ENCODE measurements at places on chromosomes 5 and 9. TPM values are rescaled to one million over a fixed set of nuclear protein-coding genes. Genes with fewer than 3 reads are reported as not detected.

Gene PCDHA6
- 0.02 TPM for polyA plus RNA-seq

Gene F2RL2
- polyA plus RNA-seq: 1.3 TPM

Gene GLDC
- 26.7 TPM for polyA plus RNA-seq

Gene FBXL7
- 0.24 TPM for polyA plus RNA-seq

GRCh38 chr9:111955048-111955447, 58.4 kb downstream of the UGCG start:
- no peaks in the 10 kb centered on the region for H3K36me3 ChIP-seq
- H3K27me3 ChIP-seq: no peaks in the 10 kb centered on the region
- no peak overlapping the region for H3K4me3 ChIP-seq
- DNase-seq: no peak
- H3K27ac ChIP-seq: no peak overlapping the region

GRCh38 chr9:114722081-114722621, 40.2 kb upstream of the TEX48 start:
- no peaks in the 10 kb centered on the region for H3K4me1 ChIP-seq
- DNase-seq: no peak
- H3K36me3 ChIP-seq: no peaks in the 10 kb centered on the region
- H3K27ac ChIP-seq: no peak overlapping the region

DNA sequence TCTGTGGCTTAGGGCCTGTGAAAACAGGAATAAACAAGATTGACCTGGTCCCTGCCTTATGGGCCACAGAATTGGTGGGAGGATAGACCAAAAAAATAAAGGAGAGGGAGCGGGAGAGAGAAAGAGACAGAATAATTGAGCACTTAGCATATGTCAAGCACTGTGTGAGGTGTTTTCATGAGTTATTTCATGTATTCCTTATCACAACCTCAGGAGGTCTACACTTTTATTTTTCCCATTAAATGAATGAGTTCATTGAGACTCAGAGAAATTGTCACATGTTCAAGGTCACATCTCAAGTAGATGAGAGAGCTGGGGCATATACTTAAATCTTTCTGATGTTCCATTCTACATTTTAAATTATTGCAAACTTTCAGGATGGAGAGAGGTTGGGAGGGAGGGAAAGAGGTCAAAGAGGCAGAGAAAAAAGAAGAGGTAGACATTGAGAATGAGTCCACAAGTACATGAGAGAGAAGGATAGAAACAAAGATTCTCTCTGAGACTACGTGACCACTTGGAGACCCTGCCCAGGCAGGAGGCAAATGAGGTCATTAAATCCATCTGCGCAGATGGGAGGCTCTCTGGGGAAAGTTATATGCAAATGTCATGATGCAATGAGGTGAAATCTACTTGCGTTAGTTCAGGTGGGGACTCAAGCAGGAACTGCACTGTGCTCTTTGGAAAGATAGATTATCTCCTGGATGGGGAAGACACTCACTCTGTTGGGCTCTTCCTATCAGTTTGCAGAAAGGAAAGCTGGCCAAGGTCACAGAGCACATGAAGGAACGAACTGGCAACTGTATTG, 241.5 kb downstream of the PAPPA start:
- H3K27ac ChIP-seq: no peak overlapping the region
- no peaks in the 10 kb centered on the region for H3K27me3 ChIP-seq
- H3K4me3 ChIP-seq: no peak overlapping the region
- H3K36me3 ChIP-seq: no peaks in the 10 kb centered on the region
- DNase-seq: no peak

DNA sequence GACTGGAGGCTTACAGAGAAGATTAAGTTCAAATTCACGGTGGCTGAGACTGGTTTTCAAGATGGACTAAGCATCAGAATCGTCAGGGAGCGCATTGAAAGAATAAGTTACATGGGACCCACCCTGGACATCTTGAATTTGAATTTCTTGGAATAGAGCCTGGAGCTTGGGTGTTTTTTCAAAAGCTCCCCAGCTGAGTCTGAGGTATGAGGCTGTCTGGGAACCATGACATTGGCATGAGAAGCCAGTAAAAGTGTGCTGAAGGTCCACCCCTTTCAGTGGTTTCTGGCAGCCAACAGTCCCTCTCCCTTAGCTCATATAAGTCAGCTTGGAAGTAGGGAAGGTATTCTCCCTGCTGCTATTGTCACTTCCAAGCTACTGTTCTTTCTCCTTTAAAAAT, 97.8 kb downstream of the MAST4 start:
- H3K4me3 ChIP-seq: no peak overlapping the region
- H3K27me3 ChIP-seq: no peaks in the 10 kb centered on the region
- H3K36me3 ChIP-seq: no peaks in the 10 kb centered on the region

DNA sequence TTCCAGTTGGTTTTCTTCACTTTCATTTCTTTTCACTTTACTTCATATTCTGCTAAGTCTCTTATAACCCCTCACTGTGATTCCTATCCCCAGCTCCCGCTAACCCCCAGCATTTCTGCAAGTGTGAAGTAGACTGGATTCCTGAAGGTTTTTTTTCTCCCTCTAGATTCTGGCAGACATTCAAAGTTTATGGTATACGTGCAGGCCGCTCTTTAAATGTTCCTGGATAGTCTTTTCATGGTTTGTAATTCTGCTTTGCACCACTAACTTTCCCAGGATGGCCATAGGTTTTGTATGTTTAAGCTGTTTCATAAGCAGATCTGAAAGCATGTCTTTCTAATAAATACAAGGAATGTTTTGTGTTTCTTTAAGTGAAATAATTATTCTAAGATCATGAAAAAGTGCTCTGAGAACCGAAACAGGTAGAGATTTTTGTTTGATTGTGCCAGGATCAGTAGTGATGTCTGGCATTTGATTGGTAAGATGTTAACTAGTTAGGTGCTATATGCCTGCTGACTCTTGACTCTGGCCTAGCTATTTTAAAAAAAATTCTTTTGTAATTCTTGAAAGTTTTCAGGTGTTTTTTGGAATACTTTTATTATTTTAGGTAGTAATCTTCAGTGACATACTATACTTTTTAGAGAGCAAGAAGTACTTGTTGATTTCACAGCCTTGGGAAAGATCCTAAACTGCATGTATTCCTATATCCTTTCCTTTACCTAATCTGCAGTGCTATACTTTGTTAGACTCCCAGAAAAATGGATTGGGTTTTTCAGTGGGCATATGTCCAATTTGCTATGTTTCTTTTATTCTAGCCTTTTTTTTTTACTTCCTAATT, 29.7 kb downstream of the CNOT6 start:
- no peaks in the 10 kb centered on the region for H3K4me1 ChIP-seq
- DNase-seq: no peak
- no peak overlapping the region for H3K27ac ChIP-seq
- H3K4me3 ChIP-seq: no peak overlapping the region

DNA sequence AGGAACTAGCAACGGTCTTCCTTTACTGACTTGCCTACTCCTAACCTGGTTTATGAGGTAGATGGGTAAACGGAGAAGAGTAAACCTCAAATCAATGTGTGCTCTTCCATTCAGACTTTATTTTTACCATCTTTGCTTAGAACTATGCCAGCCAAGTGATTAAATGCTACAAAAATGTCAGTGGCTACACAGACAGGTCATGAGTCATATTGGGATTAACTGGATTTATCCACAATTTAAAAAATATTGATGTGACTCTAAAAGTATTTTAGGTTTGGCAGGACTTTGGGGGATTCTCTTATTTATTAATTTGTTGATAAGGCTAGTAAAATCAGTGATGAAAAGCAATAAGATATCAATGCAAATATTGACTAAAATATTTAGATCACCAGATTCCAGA, 275.0 kb downstream of the PLK2 start:
- H3K4me1 ChIP-seq: no peaks in the 10 kb centered on the region
- DNase-seq: no peak
- H3K4me3 ChIP-seq: no peak overlapping the region
- H3K27ac ChIP-seq: no peak overlapping the region

- peak overlapping the region; percentile 18 for H3K27ac ChIP-seq
- no peaks in the 10 kb centered on the region for H3K27me3 ChIP-seq
- H3K4me3 ChIP-seq: no peak overlapping the region
- no peak for DNase-seq
These were observed 97.1 kb downstream of the ENC1 start for GRCh38 chr5:74543162-74543995.

DNA sequence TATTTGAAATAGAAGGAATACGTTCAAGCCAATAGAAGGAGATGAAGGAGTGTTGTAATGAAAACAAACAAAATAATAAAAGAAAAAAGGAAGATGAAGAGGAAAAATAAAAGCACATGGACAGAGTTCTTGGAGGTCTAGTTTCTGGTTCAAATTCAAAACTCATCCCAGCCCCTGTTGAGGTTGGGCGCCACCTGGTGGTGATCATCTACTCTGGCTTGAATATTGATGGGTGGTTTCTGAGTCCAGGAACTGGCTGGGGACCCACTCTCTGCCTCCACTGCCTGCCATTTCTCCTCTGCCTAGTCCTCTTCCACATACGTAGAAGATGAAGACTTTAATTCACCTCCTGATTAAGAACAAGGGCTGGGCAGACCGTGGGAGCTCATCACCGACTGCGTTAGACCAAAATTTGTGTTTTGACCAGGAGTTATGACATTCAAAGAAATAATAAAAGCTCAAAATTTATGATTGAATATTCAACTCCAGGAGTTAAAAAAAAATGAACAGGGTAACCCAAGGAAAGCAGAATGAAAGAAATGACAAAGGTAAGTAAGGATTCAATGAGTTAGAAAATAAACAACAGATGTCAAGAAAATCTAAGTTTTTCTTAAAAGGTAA, 99.0 kb upstream of the SLC1A3 start:
- no peaks in the 10 kb centered on the region for H3K36me3 ChIP-seq
- DNase-seq: peak; percentile 81
- no peak overlapping the region for H3K27ac ChIP-seq
- H3K4me3 ChIP-seq: no peak overlapping the region

DNA sequence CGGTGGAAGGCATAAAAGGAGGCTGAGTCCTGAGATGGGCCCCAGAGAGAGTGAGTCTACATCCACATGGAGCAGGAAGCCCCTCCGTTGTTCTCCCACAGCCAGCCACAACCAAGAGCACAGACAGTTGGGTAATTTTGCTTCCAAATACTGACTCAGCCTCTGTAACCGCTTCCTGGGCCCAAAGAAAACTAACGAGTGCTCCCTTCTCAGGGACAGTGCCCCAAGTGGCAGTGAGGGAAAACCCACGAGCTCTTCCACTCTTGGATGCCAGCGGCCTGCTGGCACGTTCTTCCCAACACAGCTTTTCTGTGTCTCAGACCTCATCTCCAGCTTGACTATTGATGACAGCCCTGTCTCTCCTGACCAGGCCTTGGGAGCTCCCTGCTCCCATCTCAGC, 207.6 kb downstream of the FSTL4 start:
- no peaks in the 10 kb centered on the region for H3K4me1 ChIP-seq
- H3K4me3 ChIP-seq: no peak overlapping the region
- peak; percentile 13 for DNase-seq
- H3K27me3 ChIP-seq: no peaks in the 10 kb centered on the region
- no peak overlapping the region for H3K27ac ChIP-seq

DNA sequence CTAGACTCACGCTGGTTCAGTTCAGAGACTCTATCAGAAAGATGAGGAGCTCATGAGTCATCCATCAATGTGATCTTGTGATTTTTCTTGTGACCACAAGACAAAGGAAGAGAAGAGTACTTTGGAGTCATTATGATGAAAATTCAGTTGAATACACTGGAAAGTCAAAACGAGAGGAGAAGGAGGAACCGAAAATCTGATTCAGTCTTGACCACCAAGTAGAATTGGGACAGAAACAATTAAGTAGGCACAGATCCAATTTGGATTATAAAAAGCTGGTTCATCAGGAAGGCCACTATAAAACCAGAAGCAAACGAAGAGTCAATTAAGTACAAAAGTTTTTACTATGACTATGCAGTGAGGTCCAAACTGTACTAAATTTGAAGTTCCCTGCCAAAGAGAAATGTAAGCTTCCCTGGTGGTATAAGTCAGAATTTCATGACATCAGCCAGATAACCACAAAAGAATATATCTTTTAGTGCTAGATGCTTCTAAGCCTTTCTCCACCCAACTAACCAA, 90.9 kb downstream of the THBS4 start:
- no peaks in the 10 kb centered on the region for H3K27me3 ChIP-seq
- H3K27ac ChIP-seq: no peak overlapping the region
- no peaks in the 10 kb centered on the region for H3K36me3 ChIP-seq
- no peak for DNase-seq
- H3K4me3 ChIP-seq: no peak overlapping the region

- peak; percentile 63 for DNase-seq
- H3K27me3 ChIP-seq: no peaks in the 10 kb centered on the region
- no peak overlapping the region for H3K27ac ChIP-seq
- H3K36me3 ChIP-seq: no peaks in the 10 kb centered on the region
These were observed 24.5 kb downstream of the C9orf152 start for GRCh38 chr9:110183208-110184145.

- H3K4me1 ChIP-seq: peaks cover 15% of the 10 kb centered on the region
- H3K4me3 ChIP-seq: peak overlapping the region; percentile 97
- peak overlapping the region; percentile 86 for H3K27ac ChIP-seq
- H3K36me3 ChIP-seq: no peaks in the 10 kb centered on the region
- no peak for DNase-seq
These were observed 715 bp downstream of the RC3H2 start for GRCh38 chr9:122904466-122904822.

DNA sequence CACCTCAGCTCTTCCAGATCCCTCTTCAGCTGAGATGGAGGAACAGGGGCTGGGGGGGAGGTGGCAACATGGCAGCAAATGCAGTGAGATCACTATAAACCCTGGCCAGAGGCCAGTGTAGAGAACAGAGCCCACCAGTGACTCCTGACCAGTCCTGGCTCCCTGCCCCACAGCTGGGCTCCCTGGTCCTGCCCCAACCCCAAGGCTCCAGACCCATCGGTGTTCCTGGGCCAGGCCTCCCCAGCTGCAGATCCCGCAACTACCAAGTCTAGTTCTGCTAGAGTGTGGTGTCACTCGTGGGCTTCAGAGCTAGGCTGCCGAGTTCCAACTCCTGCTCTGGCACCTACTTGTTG, 16.8 kb downstream of the AKNA start:
- peak overlapping the region; percentile 68 for H3K27ac ChIP-seq
- H3K4me3 ChIP-seq: no peak overlapping the region
- no peaks in the 10 kb centered on the region for H3K27me3 ChIP-seq
- peaks cover 30% of the 10 kb centered on the region for H3K36me3 ChIP-seq

GRCh38 chr5:135605221-135605620, 26.4 kb upstream of the CXCL14 start:
- no peaks in the 10 kb centered on the region for H3K36me3 ChIP-seq
- H3K27ac ChIP-seq: no peak overlapping the region
- no peaks in the 10 kb centered on the region for H3K4me1 ChIP-seq
- no peaks in the 10 kb centered on the region for H3K27me3 ChIP-seq

GRCh38 chr5:175700991-175701390, 43.1 kb downstream of the HRH2 start:
- no peak overlapping the region for H3K27ac ChIP-seq
- no peaks in the 10 kb centered on the region for H3K36me3 ChIP-seq
- DNase-seq: no peak
- no peaks in the 10 kb centered on the region for H3K4me1 ChIP-seq
- no peak overlapping the region for H3K4me3 ChIP-seq

DNA sequence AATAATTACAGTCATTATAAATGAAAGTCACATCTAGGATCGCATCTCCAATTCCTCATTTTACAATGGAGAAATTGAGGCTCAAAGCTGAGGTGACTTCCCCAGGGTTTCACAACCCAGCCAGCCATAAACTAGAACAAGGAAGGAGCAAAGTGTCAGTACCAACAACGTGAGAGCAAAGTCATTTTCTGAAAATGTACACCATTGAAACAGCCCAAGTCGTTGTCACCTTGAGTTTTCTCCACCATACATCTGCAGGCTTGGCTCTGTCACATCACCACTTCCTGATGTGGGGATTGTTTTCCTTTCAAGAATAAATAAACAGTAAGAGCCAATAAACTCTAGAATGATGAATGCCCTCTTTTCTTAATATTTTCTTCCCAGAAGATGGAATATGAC, 184.5 kb upstream of the PTGER4 start:
- no peaks in the 10 kb centered on the region for H3K4me1 ChIP-seq
- no peak overlapping the region for H3K4me3 ChIP-seq
- no peak overlapping the region for H3K27ac ChIP-seq

All from liver (tissue), 10 donors.